ENCODE measurements at places on chromosomes 7 and 10. TPM values are rescaled to one million over a fixed set of nuclear protein-coding genes. Genes with fewer than 3 reads are reported as not detected.

DNA sequence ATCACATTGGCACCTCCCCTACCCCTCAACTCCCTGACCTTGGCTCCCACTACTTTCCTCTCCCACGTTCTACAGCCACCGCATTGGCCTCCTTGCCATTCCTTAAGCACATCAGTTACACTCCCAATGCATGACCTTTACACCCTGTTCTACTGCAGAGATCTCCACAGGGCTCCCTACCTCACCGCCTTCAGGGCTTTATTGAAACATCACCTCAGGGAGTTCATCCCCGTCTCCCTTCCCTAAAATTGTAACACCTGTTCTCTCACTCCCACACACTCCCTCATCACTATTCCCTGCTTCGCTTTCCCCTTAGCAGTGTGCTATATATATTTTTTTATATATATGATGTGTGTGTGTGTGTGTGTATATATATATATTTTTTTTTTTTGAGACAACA lies 18.5 kb downstream of the CNNM1 start:
- no peak for DNase-seq

- no peak for DNase-seq
Observed at GRCh38 chr7:23357190-23358093, 58.3 kb downstream of the MALSU1 start.

GRCh38 chr10:44396671-44397191 lies 11.8 kb upstream of the CXCL12 start:
- DNase-seq: no peak

DNA sequence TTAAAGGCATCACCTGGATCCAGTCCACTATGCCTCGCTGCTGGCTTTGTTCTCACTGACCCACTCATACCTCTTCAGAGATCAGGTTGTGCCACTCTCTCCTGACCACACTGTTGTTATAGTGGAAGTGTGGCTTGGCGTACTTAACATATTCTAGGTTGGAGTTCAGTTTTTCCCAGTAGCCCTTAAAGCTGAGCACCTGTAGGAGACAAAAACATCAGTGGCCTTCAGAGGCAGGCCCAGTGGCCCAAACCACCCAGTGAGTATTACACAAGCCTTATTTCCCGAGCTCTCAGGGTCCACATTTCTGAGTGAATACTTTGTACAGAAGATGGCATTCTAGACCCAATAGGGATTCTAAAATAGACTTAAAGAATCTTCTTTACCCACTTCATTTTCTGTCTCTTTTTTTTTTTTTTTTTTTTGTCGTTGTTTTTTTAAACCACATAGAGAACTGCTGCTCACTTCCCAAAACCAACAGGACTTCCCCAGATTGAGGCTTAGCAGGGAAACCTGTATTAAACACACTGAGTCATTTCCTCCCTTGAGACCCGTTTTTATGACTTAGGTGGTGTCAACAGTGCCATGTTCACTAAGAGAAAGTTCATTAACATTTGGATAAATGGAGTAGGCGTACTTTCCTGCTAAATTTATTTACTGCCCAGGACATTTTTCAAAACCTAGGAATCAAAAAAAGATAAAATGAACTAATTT lies 85.8 kb downstream of the GSAP start:
- DNase-seq: no peak

DNA sequence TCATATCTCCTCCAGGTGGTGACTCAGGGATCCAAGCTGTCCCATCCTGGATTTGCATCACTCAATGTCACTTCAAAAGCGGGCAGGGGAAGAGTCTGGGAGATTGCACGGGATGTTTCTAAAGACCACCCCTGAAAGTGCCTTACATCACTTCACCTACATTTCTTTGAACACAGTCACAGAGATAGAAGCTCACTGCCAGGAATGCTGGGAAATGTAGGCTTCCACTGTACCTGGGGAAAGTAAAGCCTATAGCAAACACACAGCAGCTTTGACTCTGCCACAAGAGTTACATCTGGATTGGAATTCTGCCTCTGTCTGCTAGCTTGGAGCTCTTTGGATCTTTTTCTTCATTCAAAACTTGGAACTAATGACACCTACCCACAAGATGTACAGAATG lies 300.9 kb downstream of the WDR11 start:
- peak; percentile 18 for DNase-seq

DNA sequence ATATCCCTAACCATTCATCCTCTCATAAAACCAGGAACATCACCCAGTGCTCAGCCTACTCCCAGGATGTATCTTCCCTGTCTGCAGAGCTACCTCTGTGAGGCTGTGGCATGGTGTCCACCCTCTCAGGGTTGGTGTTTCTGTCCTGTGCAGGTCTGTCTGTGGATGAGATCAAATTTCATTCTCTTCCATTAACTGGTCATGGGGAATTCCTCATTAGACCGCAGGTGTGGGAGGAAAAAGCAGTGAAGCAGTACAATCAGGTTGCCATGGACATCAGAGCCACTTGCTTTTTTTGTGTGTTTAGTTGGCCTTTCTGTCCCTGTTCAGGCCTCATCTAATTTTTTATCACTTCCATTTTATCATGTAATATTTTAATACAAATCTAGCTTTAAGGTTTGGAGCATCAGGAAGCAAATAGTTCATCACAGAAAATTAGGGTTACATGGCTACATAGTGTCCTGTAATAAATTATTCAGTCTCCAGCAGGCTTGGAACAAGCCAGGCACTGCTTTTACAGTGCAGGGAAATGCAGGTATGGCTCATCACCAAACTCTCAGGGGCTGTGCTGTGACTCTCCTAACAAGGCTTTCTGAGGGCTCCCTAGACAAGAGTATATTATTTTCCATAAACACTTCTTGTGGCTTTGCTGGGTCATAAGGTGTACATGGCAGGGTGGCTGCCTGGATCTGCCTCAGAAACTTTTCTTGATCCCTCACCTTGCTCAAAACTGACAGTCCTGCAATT lies 594.9 kb upstream of the IGFBP3 start:
- no peak for DNase-seq

DNA sequence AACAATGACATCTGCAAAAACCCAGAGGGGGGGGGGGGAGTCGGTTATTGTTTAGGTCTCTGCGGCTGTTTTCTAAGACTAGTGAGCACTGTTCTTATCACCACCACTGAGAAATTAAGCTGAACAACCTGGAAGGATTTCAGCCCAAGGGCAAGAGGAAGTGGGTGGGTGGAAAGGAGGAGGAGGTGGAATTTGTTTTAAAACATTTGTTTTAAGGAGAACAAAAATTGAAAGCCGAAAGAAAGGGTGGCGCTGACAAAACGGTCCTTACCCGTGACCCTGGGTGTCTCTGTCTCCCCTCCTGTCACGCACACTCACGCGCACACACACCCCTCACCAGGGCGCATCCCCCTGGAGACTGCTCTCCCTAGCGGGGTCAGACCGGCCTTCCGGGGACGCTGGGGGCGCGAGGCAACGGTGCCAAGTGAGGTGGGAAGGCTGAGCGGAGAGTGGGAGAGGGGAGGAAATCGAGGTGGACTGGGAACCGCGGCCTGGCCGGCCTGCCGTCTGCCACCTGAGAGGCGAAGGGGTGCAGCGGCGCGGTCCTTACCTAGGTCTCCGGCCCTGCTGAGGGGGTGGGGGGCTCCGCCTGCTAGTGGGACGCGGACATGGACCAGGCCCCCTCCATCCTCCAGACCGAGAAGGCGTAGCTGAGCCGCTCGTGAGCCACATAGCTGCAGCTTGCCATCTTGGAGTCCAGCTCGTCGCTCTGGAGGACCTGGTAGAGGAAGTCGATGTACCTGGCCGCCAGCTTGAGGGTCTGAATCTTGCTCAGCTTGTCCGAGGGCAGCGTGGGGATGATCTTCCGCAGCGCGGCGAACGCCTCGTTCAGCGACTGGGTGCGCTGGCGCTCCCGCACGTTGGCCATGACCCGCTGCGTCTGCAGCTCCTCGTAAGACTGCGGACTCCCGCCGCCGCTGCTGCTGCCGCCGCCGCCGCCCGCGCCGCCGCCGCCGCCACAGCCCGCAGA lies 1.0 kb downstream of the TWIST1 start:
- peak; percentile 78 for DNase-seq

DNA sequence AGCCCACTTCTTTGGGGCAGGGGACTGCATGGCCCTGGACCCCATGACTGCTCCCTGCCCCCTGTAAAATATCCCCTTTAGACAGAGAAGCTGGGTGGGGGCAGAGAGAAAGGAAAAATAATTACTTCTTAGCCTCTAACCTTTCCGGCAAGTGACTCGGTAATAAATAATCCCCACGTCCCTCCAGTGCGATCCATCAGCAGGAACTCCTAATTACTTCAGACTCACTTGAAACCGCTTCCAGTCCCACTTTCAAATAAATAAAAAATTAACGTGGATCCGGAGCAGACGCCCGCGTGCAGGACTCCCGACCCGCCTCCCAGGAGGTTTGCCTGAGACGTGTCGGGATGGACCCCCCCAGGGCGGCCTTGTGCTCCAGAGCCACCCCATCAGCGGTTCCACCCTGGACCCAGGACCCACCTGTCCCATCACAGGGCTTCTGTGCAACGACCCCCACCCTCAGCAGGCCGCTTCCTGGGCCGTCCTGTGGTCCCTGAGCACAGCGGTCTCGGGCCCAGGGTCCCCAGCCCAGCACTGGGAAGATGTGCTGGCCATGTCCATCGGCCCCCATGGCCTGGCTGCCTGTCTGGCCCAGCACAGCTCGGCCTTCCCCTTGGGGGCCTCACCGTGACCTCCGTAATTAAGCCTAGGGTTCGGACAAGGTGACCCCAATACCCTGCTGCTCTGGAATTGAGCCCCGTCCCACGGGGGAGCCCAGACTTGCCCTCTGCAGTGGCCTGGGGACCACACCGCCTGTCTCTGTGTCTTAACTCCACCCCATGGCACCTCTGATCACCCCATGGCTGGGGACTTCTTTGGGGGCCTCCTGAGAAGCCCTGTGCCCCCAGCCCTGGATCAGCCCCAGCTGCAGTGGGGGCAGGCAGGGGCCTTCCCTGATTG lies 108.0 kb downstream of the UNCX start:
- DNase-seq: no peak

DNA sequence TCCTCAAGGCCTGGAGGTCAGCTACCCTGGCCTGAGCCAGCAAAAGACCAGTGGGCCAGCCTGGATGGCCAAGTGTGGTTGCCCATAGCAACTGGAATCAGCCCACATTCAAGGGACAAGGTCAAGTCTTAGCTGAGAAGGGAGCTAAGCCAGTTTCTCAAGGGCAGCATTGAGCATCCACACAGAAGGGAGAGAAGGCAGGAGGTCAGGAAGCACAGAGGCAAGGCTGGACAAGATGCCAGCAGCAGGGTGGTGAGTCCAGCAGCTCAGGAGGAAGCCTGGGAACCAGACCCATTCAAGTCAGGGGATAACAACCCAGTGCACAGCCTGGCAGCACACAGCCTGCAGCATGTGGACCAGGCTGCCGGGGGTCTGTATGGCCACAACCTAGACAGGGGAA lies 54.0 kb upstream of the ZMIZ1 start:
- DNase-seq: no peak

DNA sequence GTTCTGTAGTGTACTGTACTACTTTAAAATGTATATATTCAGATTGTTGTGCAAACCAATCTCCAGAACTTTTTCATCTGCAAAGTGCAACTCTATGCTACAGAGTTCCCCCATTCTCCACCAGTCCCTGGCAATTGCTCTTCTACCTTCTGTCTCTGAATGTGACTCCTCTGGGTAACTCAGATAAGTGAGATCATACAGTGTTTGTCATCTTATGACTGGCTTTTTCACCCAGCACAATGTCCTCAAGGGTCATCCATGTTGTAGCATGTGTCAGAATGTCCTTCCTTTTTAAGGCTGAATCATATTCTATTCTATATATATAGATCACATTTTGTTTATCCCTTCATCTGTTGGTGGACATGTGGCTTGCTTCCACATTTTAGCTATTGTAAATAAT lies 10.8 kb downstream of the SLIT1 start:
- no peak for DNase-seq

Gene TBXAS1
- 0.76 TPM for total RNA-seq

Gene TAF6
- 106 TPM for total RNA-seq

Gene FLNC
- 26.9 TPM for total RNA-seq

DNA sequence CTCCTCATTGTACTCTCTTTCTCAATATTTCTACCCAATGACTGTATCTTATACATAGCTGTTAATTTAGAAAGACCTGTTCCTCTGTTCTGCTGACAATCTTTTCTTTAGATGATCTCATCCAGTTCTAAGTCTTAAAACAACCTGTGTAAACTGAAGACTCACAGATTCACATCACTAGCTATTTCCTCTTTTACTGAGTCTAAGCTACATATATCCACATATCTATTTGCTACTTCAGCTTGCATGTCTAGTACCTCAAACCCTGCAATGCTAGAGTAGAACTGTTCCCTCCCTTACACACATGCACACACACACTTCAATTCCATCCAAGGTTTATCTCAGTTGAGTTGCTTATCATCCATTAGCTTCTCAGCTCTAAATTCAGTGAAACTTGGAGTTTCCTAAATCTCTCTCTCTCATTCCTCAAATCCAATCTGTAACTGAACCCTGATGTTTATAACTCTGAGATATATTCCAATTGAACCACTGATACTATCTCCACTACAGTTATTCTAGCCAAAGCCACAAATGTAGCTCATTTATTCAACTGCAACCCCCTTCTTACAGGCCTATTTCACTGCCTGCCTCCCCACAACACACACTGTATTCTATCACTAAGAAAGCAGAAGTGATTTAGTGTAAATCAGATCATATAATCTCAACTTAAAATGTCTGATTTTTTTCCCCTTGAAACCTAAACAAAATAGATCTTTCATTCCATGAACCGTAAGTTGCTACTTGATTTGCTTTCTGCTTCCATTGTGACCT lies 1036.8 kb upstream of the POT1 start:
- DNase-seq: no peak

DNA sequence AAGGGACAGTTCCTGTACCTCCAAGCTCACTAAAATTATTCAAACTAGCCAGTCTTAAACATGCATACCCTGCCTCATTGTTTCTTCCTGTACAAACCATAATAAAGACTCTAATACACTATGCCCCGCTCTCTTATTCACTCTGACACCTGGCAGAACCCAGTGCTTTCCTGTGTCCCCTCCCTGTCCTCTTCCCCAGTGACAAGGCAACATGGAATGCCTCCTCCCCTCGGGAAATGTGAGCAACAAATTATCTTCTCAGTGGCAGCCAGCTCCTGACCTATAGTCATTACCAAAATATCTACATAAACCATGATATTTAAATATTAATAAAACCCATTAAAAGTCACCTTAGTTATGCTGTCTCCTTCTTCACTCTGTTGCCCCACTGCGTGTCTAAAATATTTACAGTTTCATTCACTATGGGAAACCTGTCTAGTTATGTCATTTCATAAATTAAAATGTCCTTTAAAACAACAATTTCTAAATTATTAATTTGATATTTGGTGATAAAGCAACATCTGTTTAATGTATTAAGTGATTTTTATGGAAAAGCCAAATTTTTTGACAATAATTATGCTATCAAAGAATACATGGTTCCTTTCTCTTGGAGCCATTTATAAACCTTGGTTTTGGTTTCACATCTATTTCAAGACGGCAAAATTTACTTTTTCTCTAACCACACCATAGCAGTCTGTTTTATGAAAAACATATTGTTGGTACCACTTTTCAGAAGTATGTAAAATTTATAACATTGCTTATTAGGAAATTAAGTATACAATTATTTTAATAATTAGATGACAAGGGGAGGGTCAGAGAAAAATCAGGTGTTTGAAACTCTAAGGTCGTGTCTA lies 1355.2 kb downstream of the XPNPEP1 start:
- DNase-seq: no peak

Gene SLC29A4
- total RNA-seq: 15.7 TPM

Gene CRTAC1
- total RNA-seq: 0.63 TPM
